ENCODE measurements at places on chromosomes 2 and 18.

- DNase-seq = no peak
These were observed 412.7 kb downstream of the CNTNAP5 start for GRCh38 chr2:124437811-124438210.

DNA sequence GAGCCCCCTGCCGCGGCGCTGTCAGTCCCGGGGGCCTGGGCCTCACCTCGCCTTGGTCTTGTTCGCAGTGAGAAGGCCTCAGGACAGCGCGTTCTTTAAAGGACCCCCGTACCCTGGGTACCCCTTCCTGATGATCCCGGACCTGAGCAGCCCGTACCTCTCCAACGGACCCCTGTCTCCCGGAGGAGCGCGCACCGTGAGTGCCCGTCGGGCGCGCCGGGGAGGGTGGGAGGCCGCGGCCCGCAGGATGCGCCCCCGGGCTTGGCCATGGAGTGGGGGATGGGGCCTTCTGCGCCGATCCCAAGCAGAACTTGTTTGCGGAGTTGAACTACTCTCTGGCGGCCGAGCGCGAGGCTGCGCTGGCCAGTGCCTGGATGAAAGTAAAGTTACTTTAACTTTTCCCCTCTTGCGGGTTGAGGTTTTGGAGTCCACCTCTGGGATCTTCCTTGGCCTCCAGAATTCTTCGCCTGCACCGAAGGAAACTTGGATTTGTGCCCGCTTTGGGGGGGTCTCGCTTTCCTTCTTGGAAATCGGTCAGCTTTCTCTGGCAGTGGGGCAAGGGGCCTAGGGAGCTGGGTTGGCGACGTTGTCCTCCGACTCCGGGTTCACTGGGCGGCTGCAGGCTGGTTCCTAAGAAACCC lies 1.2 kb downstream of the TCF7L1 start:
- no peak for DNase-seq

- DNase-seq = no peak
These were observed 483.2 kb downstream of the METTL4 start for GRCh38 chr18:2087877-2088673.

- no peak for DNase-seq
These were observed 36.3 kb upstream of the EN1 start for GRCh38 chr2:118883792-118884191.

DNA sequence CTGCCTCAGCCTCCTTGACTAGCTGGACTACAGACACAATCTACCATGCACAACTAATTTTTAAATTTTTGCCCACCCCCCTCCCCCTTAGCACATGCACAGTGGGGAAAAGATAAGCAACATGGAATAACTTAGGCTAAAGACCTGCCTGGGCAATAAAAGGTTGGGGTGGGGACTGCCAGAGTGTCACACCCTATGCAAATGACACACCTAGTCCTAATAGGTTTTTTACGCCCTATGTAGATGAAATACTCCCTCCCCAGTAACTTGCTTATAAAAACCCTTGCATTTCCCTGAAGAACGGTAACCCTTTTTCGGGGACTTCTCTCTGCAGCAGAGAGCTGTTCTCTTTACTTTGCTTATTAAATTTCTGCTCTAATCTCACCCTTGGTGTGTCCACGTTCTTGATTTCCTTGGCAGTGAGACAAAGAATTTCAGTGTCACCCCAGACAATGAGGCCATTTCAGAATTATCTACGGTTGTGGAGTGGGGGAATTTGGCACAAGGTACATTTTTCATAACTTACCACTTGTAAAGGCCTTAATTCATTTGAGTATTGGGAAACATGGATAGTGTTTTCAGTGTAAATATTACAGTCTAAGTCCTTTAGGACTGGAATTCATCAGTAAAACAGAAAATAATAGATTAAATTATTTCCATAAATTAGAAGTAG lies 109.2 kb downstream of the NOL4 start:
- DNase-seq = no peak

DNA sequence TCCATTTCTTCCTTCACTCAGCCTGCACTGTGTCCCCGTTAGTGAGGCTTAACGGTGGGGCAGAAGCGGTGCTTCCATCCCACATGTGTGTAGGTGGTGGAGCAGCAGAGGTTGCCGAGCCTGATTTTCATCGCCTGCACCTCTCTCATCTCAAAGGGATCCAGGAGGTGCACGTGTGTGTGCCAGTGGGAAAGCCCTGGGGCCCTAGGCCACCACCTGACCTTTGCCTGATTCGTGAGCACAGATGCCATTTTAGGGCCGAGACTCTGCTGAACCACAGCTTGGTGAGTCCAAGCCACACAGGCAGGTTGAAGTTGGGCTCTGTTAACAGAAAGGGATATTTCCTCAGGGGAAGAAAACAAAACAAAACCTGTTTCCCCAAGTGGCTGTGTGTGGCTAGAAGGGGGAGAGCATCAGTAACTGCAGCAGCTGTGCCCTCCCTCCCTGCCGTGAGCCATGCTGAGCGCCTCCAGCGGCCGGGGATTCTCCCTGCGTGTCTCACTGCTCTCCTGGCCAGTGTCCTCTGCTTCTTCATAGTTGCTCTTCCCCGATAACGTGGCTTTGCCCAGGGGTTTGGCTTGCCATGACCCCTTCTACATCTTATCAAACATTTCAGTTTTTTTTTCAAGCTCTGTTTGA lies 81.5 kb downstream of the MAPRE2 start:
- DNase-seq = no peak

GRCh38 chr2:115738111-115738510 lies 1295.7 kb downstream of the DPP10 start:
- DNase-seq = no peak

- DNase-seq = no peak
These were observed 52.7 kb upstream of the NPAS2 start for GRCh38 chr2:100767224-100767653.

DNA sequence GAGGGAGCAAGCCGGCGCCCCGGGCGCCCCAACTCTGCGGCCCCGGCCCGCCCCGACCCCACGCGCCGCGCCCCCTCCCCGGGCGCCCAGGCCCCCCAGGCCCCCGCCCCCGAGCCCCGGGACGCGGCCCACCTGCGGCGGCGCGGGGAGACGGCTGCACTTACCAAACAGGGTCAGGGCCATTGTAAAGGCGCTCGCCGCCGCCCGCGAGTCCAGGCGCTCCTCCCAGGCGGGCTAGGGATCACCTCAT lies 526 bp downstream of the CHN1 start:
- DNase-seq = no peak

- no peak for DNase-seq
These were observed 63.1 kb downstream of the MBP start for GRCh38 chr18:77069482-77069881.

DNA sequence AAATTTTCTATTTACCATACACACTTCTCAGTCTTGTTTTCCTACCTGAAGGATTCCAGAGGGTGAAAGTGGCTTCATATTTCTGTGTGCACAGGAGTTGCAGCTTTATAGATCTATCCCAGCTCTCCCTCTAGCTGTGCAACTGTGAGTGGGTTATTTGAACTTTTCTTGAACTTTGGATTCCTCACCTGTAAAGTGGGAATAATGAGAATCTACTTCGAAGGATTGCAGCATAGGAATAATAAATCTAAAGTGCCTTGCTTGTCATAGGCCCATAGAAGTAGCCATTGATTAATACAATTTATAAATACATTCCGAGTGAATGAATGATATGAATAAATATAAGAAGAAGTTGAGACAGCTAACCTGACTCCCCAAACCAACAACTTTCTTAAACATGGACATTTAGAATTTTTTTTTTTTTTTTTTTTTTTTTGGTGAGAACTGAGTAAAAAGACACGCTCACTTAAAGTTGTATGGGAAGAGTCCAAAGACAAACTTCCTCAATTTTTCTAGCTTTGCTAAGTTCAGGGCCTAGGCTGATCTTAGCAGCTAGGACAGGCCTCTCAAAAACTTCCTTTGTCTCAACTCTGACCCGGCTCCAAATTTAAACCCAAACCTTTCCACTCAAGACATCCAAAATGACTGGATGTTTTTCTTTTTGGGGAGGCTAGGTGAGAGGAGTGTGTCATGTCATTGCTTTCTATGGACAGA lies 203.3 kb upstream of the FBXO11 start:
- no peak for DNase-seq

DNA sequence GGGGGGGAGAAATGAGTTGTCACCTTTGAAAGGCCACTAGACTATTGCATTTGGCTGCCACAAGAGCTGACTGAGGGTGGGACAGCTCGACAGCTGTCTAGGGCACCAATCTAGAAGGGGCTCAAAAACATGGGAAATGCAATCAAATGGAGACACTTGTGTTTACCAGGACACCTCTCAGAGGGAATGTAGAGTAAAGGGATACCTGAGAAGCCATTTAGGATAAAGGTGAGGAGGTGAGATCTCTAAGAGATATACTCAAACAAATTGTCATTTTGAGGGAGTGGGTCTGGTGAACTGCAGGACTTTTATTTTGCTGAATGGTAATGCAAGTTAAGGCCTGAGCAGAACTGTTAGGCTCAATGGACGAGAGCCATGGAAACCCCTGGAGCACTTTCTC lies 159.8 kb downstream of the DDX1 start:
- DNase-seq = no peak

- DNase-seq = peak; percentile 14
These were observed 504 bp downstream of the ASAP2 start for GRCh38 chr2:9206991-9207640.

- DNase-seq = no peak
These were observed 673.0 kb downstream of the ARHGAP15 start for GRCh38 chr2:143802242-143802641.

GRCh38 chr2:240436683-240437550 lies 1.5 kb downstream of the GPC1 start:
- no peak for DNase-seq

DNA sequence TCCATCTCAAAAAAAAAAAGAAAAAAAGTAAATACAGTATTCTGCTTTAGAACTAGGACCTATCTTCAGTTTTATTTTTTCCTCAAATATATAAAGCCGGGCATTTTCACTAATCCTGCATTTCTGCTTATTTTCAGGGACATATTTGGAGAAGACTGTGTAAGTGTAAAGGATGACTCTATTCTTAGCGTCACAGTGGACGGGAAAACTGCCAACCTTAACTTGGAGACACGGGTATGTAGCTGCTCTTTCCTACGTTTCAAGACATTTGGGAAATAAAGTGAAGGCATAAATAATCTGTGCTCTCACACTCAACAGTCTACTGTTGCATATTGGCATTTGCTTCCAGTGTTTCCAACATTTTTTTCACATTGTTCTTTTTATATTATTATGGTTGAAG lies 3.1 kb upstream of the IAH1 start:
- DNase-seq = no peak

GRCh38 chr2:2569836-2570235 lies 238.8 kb upstream of the MYT1L start:
- no peak for DNase-seq

- DNase-seq = no peak
These were observed 1.2 kb upstream of the SLC1A4 start for GRCh38 chr2:64987956-64988419.

- DNase-seq = no peak
These were observed 89.9 kb downstream of the MAPK4 start for GRCh38 chr18:50649821-50650220.

- no peak for DNase-seq
These were observed 476 bp downstream of the STRN start for GRCh38 chr2:36965751-36966369.

- DNase-seq = no peak
These were observed 232.0 kb downstream of the CNTNAP5 start for GRCh38 chr2:124257120-124257519.

DNA sequence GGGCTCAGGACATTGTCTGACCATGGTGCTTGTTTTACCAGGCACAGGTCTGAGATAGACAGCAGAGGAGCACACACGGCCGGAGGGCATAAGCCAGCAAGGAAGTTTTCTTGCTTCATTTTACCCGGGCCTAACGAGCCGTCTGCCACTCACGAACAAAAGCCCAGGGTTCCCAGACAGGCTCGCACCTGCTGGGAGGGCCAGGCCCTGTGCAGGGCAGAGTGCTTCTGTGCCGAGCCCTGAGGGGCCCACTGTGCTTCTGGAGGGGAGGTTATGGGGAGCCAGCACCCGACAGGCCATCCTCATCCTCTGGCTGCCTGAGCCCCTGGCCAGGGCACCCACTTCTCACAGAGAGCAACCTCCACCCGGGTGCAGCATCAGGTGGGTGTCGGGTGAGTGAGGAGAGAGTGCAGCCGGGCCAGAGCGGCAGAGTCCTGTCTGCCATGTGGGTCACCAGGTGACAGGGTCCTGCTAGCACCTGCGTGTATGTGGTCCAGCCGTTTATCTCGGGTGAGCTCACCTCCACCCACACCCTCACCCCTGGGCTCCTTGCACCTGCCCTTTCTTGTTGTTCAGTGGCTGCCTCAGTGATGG lies 297.9 kb downstream of the NDUFA10 start:
- DNase-seq = no peak

DNA sequence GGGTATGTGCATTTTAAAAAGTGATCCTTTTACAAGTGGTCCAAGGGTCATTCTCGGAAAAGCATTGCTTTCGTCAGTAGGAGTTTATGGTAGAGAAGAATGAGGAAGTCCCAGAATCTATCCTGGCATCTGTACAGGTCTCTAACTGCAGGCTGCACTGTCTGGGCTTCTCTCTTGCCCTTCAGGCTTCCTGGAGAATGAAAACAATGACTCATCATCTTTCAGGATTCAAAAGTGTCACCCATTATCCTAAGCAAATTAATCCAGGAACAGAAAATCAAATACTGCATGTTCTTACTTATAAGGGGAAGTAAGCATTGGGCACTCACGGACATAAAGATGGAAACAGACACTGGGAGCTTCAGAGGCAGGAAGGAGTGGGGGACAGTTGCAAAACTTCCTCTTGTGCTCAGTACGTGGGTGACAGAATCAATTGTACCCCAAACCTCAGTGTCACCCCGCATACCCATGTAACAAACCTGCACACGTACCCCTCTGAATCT lies 60.2 kb upstream of the TXNDC2 start:
- DNase-seq = peak; percentile 10

GRCh38 chr2:171894612-171894947 lies 536 bp upstream of the SLC25A12 start:
- no peak for DNase-seq

DNA sequence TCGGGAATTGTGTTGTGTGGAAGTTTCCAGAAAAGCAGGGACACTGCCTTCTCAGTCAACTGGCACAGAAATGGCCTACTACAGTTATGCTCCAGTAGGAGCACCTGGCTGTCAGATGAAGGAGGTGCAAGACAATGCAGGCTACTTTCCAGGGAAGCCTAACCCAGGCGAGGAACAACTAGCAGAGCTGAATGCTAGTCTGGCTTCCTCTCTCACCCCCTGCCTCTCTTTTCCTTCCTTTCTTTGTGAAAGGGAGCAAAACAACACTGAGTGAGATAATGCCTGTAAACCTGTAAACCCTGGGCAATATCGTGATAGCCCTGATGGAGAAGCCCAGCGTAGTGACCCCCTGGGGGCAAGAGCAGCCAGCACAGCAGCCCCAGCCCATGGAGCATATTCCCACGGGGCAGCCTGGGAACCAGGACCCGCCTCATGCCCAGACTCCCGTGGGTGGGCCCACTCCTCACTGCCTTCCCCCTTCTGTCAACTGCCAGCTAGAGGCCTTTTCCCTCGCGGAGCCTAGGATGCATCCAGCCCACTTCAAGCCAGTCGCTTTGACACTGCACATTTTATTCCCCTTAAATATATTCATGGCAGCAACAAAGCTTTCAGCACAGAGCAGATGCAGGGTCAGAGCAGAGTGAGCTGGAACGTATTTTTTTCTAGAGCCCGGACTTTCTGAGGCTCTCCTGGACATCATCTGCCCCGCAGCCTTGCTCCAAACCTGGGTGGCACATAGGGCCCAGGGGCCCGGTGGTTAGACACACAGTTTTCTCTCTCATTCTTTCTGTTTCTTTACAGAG lies 77.0 kb downstream of the PDCL3 start:
- no peak for DNase-seq

Measured in T1000 (cell line).